Transverse colon (tissue), 4 donors: ENCODE measurements at places on chromosomes 7 and 10.
A peak's percentile ranks its signal among the peaks of the same experiment; 100 is the strongest.

DNA sequence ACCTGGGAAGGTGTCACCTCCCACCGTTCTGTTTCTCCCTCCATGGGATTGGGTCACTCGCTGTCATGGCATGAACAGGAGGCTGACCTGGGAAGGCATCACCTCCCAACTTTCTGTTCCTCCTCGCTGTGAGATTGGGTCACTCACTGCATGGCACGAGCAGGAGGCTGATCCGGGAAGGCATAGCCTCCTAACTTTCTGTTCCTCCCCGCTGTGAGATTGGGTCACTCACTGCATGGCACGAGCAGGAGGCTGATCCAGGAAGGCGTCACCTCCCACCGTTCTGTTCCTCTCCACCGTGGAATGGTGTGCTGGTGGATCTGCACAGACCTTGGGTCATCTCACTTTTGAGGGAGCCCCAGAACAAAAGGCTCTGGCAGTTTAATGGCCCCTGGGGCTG is 239.2 kb upstream of the PRKCQ start:
- no peaks in the 10 kb centered on the region for H3K4me1 ChIP-seq
- H3K4me3 ChIP-seq = no peak overlapping the region
- H3K27me3 ChIP-seq = no peaks in the 10 kb centered on the region
- no peaks in the 10 kb centered on the region for H3K36me3 ChIP-seq
- DNase-seq = no peak
- no peak overlapping the region for H3K27ac ChIP-seq

- no peaks in the 10 kb centered on the region for H3K27me3 ChIP-seq
- H3K27ac ChIP-seq = no peak overlapping the region
- H3K4me3 ChIP-seq = no peak overlapping the region
- no peaks in the 10 kb centered on the region for H3K36me3 ChIP-seq
- DNase-seq = no peak
These were observed 160.1 kb upstream of the TNS3 start for GRCh38 chr7:47741984-47742383.

DNA sequence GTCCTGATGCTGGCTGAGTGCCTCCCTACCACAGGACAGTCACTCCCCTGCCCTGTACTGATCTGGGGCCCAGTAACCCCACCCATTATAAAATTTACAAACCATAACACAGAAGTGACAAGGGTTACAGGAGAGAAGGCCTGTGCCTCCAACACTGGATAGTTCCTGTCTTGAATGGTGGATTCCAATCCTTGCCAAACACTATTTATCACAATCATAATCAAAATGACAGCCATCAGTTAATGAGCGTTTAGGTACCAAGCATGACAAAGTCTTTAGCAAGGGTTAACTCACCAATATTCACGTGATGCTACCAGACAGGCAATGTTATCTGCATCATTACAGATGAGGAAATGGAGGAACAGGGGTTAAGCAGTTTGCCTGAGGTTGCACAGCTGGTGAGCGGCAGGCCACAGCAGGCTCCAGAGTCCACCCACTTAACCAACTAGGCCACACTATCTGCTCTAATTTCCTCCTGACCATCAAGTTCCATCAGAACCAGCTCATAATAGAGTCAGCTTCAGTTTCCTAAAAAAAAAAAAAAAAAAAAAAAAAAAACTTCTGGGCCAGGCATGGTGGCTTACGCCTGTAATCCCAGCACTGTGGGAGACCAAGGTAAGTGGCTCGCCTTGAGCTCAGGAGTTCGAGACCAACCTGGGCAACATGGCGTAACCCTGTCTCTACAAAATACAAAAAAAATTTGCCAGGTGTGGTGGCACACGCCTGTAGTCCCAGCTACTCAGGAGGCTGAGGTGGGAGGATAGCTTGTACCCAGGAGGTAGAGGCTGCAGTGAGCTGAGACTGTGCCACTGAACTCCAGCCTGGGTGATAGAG is 14.2 kb downstream of the PDLIM1 start:
- H3K27ac ChIP-seq = peak overlapping the region; percentile 90
- H3K36me3 ChIP-seq = no peaks in the 10 kb centered on the region
- peaks cover 100% of the 10 kb centered on the region for H3K4me1 ChIP-seq
- H3K4me3 ChIP-seq = no peak overlapping the region
- no peaks in the 10 kb centered on the region for H3K27me3 ChIP-seq

GRCh38 chr10:112951359-112952281 is 1.6 kb downstream of the TCF7L2 start:
- peaks cover 42% of the 10 kb centered on the region for H3K4me1 ChIP-seq
- H3K4me3 ChIP-seq = peak overlapping the region; percentile 70
- peak overlapping the region; percentile 95 for H3K27ac ChIP-seq
- peak; percentile 67 for DNase-seq
